C1 segment of cervical spinal cord (tissue), 14 donors: ENCODE measurements at places on chromosomes 4 and X.

DNA sequence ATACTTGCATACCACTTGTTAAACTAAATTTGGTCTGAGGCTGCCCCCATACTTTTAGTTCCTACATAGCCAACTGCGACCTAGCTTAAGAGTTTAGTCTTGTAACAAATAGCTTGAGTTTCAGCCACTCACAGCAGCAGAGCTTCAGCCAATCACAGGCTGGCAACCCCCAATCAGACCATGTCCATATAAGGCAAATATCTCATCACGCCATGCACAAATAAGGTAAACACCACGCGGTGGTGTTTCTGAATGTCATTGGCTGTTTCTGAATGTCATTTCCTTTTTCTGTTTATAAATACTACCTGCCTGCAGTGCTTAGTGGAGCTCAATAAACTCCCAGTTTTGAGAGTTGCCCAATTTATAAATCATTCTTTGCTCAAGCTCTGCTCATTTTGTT, 143.1 kb upstream of the MAD2L1 start:
- no peak for DNase-seq

DNA sequence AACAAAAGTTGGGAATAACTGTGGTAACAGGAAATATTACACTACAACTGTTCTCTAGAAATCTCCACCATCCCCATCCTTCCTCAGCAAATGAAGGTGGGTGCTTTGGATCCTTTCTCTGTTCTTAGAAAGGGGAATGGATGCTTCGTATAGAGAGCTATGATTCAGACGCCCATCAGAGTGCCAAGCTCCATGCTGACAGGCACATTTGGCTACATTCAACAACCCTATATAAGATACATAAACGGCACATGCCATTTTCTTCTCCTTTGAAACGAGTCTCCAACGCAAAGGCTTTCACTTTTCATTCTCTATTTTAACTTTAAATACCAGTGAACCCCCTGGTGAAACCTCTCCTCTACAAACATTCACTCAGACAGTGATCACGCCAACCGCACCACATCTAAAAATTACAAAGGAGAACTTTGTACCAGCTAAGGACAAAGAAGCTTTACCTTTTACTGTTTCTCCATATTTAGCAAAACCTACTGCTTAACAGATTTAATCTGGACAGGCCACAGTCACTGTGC, 172.5 kb downstream of the TSPAN5 start:
- no peak for DNase-seq

GRCh38 chr4:6369924-6370645, 100.4 kb downstream of the WFS1 start:
- no peak for DNase-seq

- no peak for DNase-seq
Measured at GRCh38 chr4:55398966-55399365, 3.2 kb downstream of the TMEM165 start.
